ENCODE measurements at places on chromosomes 13 and 19.
A peak's percentile ranks its signal among the peaks of the same experiment; 100 is the strongest.

GRCh38 chr13:41199079-41199478 is 4.7 kb upstream of the KBTBD7 start:
- no peak for DNase-seq
- no peaks in the 10 kb centered on the region for H3K27me3 ChIP-seq
- no peak overlapping the region for H3K27ac ChIP-seq
- H3K4me3 ChIP-seq, result no peak overlapping the region
- no peaks in the 10 kb centered on the region for H3K4me1 ChIP-seq

- H3K36me3 ChIP-seq, result no peaks in the 10 kb centered on the region
- no peak overlapping the region for H3K4me3 ChIP-seq
Observed at GRCh38 chr13:101919541-101920181, 467.2 kb downstream of the ITGBL1 start.

DNA sequence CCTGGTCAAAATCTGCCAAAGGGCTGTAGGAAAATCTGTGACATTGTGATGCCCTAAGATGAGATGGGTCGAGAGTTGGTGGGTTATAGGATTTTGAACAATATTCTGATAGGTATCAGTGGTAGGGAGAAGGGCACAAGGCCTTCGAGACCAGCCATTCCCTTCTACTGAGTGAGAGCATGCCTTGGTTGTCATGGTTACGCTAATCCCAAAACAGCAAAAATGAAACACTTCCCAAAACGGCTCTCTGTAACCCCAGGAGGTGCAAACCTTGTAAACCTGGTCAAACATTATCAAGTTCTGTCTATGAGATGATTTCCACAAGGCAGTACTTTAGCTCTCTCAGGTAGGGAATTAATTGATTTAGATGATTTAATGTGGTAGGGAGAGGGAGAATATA is 158.7 kb upstream of the RNF113B start:
- DNase-seq, result no peak
- H3K36me3 ChIP-seq, result no peaks in the 10 kb centered on the region
- H3K4me3 ChIP-seq, result no peak overlapping the region
- H3K27ac ChIP-seq, result no peak overlapping the region

DNA sequence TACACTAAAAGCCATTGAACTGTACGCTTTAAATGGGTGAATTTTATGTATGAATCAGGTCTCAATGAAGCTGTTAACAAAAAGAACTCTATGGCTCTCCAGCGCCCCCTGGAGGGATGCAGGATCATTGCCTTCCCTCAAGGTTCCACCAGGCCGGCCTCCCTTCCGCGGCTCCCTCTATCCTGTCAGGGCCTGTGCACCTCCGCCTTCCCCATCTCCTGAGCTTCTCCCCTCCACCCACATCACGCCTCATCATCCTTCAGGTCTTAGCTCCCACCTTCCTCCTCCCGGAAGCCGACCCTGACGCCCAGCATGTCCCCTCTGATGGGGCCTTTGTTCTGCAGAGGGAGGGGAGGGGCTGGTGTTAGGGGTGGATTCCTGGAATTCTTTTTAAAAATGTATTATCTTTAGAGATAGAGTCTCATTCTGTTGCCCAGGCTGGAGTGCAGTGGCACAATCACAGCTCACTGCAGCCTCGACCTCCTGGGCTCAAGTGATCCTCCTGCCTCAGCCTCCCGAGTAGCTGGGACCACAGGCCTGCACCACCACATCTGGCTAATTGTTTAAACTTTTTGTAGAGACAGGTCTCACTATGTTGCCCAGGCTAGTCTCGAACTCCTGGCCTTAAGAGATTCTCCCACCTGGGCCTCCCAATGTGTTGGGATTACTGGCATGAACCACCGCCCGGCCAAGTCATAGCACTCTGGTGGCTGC is 27.7 kb downstream of the MEIS3 start:
- H3K36me3 ChIP-seq, result no peaks in the 10 kb centered on the region
- peak; percentile 22 for DNase-seq
- H3K4me3 ChIP-seq, result no peak overlapping the region

GRCh38 chr19:14649020-14649419 is 25.6 kb downstream of the ADGRE3 start:
- H3K36me3 ChIP-seq, result no peaks in the 10 kb centered on the region
- H3K27me3 ChIP-seq, result no peaks in the 10 kb centered on the region

GRCh38 chr13:76697288-76697687 is 188.9 kb downstream of the KCTD12 start:
- no peaks in the 10 kb centered on the region for H3K4me1 ChIP-seq
- H3K27me3 ChIP-seq, result no peaks in the 10 kb centered on the region
- no peak for DNase-seq

DNA sequence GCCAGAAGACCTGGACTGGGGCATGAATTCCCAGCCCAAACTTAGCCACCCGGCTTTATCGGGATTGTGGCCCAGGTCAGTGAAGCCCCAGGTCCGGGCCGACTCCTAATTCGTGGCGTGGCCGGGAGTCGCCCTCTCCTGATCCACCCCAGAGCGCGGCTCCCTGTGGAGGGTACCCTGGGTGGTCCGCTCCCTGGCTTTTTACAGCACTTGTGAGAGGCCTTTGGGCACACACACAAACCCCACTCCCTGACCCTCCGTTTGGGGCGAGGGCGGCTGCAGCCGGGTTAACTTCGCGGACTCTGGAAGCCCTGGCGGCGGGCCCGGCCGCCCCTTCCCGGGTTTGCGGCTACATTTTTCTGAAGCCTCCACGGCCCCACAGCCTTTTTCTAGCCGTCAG is 56.4 kb downstream of the ZNF568 start:
- no peak for DNase-seq
- H3K27ac ChIP-seq, result peak overlapping the region; percentile 92
- H3K4me1 ChIP-seq, result no peaks in the 10 kb centered on the region

All from large intestine (tissue), 12 donors.